Activated T-helper 1 cell treated with anti-CD3 and anti-CD28 coated beads, Interleukin-12 subunit alpha, Interleukin-12 subunit beta, Interleukin-2, Interleukin-4 antibody, amounts not matched to agents 30 ng/mL and 10 ng/mL and 1 ng/mL, durations not matched to agents 14 hours and 24 hours and 36 hours (primary cell): ENCODE measurements at places on chromosomes 4 and X.

- DNase-seq = no peak
Observed at GRCh38 chrX:1386338-1387127, 5.4 kb downstream of the SLC25A6 start.

DNA sequence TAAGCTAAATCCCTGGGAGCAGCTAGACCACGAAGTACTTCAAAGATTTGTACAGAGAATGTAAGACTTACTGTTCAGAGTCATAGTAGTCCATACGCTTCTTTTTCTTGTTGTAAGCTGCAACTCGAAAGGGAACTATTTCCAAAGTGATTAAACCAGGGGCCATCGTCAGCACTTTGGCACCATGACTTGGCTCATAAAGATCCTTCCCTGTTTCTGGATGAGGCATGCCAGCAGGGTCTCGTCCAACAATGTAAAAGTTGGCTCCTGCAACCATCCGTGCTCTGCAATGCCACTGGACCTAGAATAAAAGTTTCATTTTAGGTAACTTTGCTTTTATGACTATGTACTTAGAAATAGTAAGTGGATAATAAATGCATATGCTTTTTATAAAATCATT, 88.5 kb downstream of the PAPSS1 start:
- no peak for DNase-seq

DNA sequence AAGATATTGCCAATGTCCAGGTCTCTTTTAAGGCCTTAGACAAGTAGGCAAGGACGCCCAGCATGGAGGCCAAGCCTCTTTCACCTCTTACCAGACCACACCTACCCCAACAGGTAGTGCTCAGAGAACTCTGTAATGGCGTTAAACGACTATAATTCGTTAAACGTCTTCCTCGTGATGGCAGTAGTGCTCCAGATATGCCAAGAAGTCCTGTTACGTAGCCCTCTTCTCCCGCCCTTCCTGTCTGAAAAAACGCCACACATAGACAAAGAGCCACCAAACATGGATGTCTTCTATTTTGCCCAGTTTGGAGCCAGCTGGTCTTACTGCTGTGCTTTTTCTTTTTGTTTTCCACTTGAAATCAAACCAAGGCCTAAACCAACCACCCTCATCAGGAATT, 190.7 kb downstream of the OR13H1 start:
- DNase-seq = no peak

DNA sequence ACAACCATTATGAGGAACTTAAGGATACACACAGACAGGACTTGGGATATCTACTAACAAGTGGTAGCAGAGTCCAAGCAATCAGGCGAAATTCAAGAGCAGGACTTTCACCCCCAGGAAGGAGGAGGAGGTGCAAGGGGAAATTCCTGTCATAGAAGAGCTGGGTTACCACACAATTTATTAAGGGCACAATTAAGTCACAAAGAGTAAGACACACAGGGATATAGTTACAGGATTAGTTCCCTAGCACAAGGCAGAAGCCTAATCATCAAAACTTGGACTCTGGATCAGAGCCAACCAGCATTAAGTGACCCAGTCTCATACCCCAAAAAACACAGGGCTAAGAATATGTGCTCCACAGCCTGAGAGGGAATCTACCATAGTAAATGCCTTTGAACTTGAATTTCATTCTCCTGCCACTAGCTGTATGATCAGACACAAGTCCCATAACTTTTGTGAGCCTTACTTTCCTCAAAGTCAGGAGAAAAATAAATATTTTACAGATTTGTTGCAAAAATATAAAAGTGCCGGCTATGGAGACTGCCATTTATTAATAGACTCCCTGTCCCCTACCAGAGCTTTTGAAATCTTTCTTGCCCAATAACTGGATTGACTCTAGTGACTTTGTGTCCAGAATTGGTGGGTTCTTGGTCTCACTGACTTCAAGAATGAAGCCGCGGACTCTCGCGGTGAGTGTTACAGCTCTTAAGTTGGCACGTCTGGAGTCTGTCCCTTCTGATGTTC, 87.0 kb downstream of the SYNPO2 start:
- DNase-seq = no peak

DNA sequence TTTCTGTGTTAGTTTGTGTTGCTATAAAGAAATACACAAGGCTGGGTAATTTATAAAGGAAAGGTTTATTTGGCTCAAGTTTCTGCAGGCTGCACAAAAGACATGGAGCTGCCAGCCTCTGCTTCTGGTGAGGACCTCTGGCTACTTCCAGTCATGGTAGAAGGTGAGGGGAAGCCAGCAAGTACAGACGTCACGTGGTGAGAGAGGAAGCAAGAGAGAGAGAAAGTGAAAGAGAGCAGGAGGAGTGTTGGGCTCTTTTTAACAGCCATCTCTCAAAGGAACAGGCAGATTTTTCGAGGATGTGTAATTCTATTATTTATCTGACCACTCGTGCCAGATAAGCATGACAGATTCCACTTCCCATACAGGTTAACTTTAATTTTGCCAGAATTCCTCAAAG, 1199.1 kb downstream of the ADGRL3 start:
- DNase-seq = no peak

DNA sequence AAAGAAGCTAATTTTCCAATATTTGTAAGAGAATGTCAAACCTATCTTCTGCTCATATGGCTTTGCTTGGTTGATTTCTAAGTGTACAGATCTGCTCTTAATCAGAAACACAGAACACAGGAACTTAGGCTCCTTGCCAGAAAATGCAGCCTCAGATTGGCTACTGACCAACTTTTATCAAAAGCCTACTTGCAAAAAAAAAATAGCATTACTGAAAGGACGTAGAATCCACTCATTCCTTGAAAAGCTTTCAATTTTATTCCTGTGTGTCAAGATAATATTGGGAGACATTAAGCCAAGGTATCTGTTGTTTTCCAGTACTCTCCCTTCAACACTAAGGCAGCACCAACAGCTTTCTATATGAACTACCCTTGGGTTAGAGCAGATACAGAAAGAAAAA, 127.6 kb upstream of the INTU start:
- DNase-seq = no peak

DNA sequence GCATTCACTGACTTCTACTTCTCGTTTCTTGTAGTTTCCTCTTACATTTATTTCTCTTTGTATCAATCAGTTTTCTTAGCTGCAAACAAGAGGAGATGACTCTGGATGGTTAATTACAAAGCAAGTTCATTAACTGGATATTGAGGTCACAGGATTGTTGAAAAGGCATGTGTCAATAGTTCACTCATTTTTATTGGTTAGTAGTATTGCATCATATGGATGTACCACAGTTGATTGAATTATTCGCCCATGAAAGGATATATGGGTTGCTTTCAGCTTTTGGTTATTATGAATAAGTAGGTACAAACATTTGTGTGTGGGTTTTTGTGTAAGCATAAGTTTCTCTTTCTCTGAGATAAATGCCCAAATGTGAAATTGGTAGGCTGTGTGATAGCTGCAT, 21.8 kb upstream of the ARHGEF6 start:
- DNase-seq = no peak

DNA sequence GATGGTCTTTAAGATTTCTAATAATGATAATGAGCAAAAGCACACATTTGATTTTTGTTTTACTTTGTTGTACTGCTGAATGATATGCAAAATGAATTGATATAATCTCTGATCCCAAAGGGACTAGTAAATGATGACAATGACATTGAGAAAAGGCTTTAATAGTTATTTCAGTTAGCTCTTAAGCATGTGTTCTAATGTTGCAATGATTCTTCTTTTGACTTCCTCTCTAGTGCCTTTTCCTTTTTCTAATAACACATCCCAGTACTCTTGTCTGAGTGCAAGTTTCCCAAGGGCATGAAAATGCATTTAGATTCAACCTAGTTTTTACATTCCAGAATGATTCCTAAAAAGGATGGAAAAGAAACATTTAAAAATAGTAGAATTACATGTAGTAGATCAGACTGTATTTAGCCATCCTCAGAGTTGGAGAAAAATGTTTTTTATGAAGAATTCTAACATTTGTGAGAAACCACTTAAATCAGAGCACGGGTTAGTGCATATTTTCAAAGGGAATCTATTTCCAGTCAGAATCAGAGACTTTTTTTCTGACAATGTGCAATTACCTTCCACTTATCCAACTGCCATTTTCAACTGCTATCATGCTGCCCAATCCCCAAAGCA, 508.8 kb downstream of the C4orf33 start:
- no peak for DNase-seq

- no peak for DNase-seq
Observed at GRCh38 chrX:38923451-38923969, 122.3 kb downstream of the MID1IP1 start.

- no peak for DNase-seq
Observed at GRCh38 chr4:39822662-39823061, 124.7 kb downstream of the UBE2K start.

DNA sequence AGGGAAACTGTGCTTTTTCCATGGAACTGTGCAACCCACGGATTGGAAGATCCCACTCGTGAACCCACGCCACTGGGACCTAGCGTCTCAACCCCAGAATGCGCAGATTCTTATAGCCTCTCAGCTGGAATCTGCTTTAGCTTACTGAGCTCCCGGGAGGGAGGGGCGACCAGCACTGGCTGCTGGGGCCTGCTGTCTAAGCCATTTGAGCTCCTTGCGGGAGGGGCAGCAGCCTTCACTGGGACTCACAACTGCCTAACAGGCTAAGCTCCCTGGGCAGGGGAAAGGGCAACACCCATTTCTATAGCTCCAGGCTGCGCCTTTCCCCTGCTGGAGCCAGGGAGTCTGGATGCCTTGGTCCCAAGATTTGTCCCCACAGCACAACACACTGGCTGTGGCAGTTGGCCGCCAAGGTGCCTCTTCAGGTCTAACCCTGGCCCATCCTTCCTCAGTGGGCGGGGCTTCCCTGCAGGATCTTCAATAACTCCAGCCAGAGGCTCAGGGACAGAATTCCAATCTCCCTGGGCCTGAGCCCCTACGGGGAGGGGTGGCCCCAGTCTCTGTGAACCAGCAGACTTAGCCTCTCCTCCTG, 451.7 kb upstream of the PITX2 start:
- DNase-seq = no peak

DNA sequence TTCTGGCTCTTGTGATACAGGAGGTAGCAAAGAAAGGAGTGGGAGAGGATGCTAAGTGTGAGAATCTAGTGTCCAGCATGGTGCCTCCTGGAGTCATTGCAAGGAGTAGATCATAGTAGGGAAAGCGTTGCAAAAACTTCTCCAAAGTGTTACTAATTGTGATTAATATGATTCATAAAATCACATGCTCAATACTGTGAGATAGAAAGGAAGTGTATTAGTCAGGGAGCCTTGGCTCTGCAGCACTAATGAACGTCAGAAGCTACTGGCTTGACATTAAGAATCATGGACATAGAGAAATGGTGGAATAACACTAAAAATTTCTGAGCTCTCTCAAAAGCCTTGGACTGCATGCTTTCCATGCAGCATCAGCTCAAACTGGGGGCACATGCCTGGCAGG, 299.1 kb downstream of the EVC2 start:
- DNase-seq = no peak

- no peak for DNase-seq
Observed at GRCh38 chrX:30161043-30161442, 54.3 kb upstream of the MAGEB2 start.

DNA sequence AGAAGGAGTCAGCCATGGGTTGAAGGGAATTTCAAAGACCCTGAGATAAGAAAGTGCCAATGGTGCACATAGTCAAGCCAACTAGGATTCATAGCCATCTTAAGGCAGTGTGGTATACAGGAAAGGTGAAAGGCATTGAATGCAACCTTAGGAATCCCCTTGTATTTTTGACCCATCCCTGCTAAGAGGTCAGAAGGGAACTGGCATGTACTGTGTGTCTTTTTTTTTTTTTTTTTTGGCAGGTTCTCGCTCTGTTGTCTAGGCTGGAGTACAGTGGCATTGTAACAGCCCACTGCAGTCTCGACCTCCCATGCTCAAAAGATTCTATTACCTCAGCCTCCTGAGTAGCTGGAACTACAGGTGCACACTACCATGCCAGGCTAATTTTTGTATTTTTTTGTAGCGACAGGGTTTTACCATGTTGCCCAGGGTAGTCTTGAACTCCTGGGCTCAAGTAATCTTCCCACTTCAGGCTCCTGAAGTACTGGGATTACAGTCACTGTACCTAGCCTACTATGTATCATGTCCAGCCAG, 40.8 kb downstream of the VSIG4 start:
- DNase-seq = no peak

DNA sequence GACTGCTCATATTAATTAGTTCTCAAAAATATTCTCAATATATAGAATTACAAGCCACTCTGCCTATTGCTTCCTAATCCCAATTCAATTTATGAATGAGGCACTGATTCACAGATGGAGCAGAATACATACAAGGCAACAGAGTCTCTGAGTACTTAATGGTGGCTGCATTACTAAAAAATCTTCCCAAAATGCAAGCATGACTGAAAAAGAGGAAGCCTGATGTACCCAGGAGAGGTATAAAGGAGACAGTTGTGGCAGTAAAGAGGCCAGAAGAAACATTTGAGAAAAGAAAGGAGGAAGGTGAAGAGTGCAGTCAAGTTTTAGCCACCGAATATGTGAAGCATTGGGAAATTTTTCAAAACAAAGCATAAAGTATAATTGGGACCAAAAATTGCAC, 163.2 kb upstream of the INTU start:
- no peak for DNase-seq
